Effector memory CD4-positive, alpha-beta T cell (primary cell): ENCODE measurements at places on chromosomes 4 and X.

DNA sequence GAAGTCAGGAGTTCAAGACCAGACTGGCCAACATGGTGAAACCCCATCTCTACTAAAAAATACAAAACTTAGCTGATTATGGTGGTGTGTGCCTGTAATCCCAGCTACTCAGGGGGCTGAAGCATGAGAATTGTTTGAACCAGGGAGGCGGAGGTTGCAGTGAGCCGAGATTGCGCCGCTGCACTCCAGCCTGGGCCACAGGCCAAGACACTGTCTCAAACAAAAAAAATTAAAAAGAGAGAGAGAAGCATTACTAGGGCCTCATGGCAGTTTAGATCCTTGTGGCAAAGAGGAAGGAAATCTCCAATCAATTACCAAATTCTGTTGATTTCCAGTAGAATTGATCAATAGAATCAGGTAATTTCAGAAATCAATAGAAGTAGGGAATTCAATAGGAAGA is 16.8 kb upstream of the SLC34A2 start:
- H3K4me1 ChIP-seq = no peaks in the 10 kb centered on the region
- no peaks in the 10 kb centered on the region for H3K27me3 ChIP-seq
- no peak for DNase-seq

- DNase-seq = no peak
- H3K27ac ChIP-seq = no peak overlapping the region
- no peaks in the 10 kb centered on the region for H3K4me1 ChIP-seq
- no peak overlapping the region for H3K4me3 ChIP-seq
Measured at GRCh38 chr4:48543796-48544195, 53.7 kb downstream of the ZAR1 start.

- H3K4me3 ChIP-seq = no peak overlapping the region
- H3K27me3 ChIP-seq = no peaks in the 10 kb centered on the region
- H3K36me3 ChIP-seq = no peaks in the 10 kb centered on the region
Measured at GRCh38 chr4:101282076-101282844, 65.1 kb downstream of the PPP3CA start.

- no peak for DNase-seq
- peak overlapping the region; percentile 25 for H3K4me3 ChIP-seq
Measured at GRCh38 chrX:48939524-48940228, 17.7 kb downstream of the OTUD5 start.

DNA sequence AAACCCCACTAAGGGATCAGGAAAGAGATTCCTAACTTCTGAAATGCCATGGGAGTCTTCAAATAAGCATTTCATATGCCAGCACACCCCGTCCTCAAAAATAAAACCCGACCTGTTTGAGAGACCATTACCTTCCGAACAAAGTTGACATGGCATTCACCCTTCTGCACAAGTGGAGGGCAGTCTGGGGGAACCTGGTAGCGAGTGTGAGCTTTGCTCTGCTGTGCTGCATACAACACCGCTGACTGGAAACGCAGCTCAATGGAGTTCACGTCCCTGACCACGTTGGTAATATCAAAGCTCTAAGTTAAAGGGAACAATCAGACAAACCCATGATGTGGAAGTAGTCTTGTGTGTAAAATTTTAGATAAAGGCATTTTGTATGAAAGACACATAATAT is 38.0 kb downstream of the MANBA start:
- peaks cover 3% of the 10 kb centered on the region for H3K36me3 ChIP-seq
- no peaks in the 10 kb centered on the region for H3K27me3 ChIP-seq
- no peak overlapping the region for H3K4me3 ChIP-seq
- H3K4me1 ChIP-seq = no peaks in the 10 kb centered on the region
- H3K27ac ChIP-seq = no peak overlapping the region

GRCh38 chr4:120524237-120524636 is 398.3 kb downstream of the PRDM5 start:
- no peaks in the 10 kb centered on the region for H3K4me1 ChIP-seq
- H3K27ac ChIP-seq = no peak overlapping the region
- no peaks in the 10 kb centered on the region for H3K36me3 ChIP-seq
- H3K4me3 ChIP-seq = no peak overlapping the region

GRCh38 chr4:154456240-154456639 is 35.4 kb downstream of the DCHS2 start:
- no peaks in the 10 kb centered on the region for H3K4me1 ChIP-seq
- H3K36me3 ChIP-seq = no peaks in the 10 kb centered on the region
- DNase-seq = no peak
- H3K27ac ChIP-seq = no peak overlapping the region
- H3K4me3 ChIP-seq = no peak overlapping the region
- peaks cover 5% of the 10 kb centered on the region for H3K27me3 ChIP-seq

- no peak overlapping the region for H3K4me3 ChIP-seq
- DNase-seq = no peak
- no peak overlapping the region for H3K27ac ChIP-seq
- H3K36me3 ChIP-seq = no peaks in the 10 kb centered on the region
- no peaks in the 10 kb centered on the region for H3K4me1 ChIP-seq
Measured at GRCh38 chr4:187480146-187481145, 515.1 kb upstream of the ZFP42 start.

DNA sequence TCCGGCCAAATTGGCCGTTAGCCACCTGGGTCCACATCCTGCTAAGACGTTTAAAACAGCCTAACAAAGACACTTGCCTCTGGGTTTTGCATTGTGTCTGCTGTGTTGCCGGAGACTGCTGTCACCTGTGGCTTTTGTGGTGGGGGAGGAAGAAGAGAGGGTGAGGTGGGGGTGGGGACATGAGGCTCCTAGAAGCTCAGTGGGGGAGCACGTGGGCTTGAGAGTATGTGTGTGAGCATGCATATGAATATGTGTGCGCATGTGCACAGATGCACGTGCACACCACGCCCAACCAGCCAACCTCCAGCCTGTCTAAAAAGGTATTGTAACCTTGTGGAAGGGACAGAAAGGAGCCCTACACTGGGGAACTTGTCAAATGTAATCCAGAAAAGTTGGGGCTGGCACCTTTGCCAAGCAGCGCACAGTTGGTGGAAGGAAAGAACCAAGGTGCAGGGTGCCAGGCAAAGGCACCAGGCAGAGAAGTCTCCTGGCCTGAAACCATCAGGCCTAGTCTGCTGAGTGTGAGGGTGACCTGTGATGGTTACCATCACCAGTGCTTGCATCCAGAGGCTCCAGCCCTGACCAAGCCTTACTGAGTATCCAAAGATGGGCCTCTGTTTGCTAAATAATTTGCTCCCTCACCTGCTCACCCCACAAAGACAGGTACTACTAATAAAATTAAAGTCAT is 10.1 kb upstream of the SASH3 start:
- peak overlapping the region; percentile 53 for H3K27ac ChIP-seq
- no peak overlapping the region for H3K4me3 ChIP-seq
- H3K4me1 ChIP-seq = peaks cover 64% of the 10 kb centered on the region
- H3K36me3 ChIP-seq = no peaks in the 10 kb centered on the region
